ENCODE measurements at places on chromosomes 2 and 18.

DNA sequence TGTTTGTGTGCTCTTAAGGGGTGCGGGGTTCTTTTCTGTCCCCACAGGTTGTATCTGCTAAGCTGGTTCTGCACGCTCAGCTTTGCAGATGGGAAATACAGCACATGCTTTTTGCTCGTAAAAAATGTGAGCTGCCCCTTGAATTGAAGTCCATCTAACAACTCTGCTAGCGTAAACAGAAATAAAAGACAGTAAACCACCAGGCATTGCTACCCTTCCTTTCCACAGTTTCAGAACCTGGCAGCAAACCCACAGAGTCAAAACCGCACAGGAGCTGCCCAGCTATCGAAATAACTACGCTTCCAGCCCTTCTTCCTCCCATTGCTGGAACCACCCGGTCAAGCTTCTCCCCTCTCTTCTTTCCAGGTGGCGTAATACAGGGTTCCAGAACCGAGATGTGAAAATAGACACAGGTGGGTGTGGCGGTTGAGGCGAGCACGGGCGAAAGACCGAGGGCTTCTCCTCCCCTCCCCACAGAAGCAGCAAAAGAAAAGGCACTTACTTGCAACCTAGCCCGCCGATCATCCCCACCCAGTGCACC is 479 bp downstream of the SCN9A start:
- DNase-seq = no peak

GRCh38 chr2:205768341-205768740 is 86.0 kb downstream of the NRP2 start:
- DNase-seq = no peak

- DNase-seq = no peak
These were observed 29.8 kb upstream of the TNS1 start for GRCh38 chr2:218032336-218033171.

GRCh38 chr2:85997017-85997970 is 108.4 kb downstream of the POLR1A start:
- peak; percentile 74 for DNase-seq

- DNase-seq = no peak
These were observed 449.0 kb upstream of the ID2 start for GRCh38 chr2:8232871-8233270.

DNA sequence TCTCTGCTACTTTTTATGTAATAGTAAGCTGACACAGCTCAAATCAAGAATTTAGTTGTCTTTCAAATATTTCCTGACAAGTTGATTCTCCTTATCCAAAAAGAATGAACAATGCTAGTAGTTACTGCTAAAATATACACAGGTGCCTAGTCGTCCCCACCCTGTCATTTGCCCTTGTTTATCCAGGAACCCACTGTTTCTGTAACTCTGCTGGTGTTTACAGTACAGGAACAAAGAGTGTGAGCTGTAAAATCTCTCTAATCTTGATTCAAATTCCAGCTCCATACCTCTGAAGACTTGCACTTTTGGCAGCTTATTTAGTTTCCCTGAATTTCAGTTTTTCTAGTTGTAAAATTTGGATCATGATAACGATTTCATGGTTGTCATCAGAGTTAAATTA is 21.1 kb upstream of the SCYGR2 start:
- DNase-seq = no peak

DNA sequence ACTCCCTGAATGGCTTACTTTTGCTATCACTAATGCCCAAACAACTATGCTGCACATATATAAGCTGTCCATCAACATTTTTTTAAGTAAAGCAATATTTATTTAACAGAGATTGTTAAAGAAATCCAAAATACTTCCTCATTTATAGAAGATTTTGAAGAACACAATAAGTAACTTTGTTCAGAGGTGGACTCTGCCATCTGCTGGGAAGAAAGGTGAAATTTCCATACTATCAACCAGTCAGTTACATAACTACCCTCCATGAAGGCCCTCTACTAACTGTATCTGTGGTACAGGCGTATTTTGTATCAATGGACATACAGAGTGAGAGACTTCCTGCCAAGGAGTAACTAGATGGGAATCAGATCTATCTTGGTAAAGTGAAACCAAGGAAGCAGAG is 106.0 kb downstream of the DTNB start:
- no peak for DNase-seq

DNA sequence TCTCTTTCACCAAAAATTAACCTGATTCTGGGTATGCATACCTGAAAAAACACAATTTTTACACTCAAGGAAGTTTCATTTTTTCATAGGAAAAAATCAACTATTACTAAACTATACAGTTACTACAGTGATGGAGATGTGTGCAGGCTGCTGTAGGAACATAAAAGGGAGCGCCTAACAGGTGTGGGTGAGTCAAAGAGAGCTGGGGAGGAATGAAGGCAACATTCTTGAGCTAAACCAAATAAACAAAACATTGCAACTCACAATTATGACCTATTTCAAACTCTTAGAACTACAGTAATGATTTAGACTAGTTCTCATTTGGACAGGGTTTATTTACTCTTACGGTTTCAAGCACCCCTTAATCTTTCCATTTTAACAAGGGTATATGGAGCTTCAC is 13.4 kb upstream of the CLASP1 start:
- DNase-seq = no peak

DNA sequence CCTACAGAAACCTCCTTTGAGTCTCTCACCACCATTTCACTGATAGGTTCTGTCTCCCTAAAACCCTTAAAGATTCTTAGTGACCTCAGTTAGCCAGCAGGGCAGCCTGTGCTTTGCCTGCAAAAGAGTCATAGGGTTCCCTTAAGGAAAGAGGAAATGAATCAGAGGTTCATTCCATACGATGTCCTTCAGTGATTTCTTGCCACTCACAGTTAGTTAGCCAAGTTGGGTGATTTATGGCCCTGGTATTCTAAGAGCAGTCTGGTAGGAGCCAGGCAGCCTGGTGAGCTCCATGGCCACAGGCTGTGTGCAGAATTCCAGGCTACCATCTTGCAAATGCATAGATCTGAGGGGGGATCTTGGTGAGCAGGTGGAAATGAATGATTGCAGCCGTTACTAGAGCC is 18.7 kb upstream of the CCBE1 start:
- no peak for DNase-seq

Data from sciatic nerve (tissue), 2 donors.